ENCODE measurements at places on chromosomes 7 and 10.

DNA sequence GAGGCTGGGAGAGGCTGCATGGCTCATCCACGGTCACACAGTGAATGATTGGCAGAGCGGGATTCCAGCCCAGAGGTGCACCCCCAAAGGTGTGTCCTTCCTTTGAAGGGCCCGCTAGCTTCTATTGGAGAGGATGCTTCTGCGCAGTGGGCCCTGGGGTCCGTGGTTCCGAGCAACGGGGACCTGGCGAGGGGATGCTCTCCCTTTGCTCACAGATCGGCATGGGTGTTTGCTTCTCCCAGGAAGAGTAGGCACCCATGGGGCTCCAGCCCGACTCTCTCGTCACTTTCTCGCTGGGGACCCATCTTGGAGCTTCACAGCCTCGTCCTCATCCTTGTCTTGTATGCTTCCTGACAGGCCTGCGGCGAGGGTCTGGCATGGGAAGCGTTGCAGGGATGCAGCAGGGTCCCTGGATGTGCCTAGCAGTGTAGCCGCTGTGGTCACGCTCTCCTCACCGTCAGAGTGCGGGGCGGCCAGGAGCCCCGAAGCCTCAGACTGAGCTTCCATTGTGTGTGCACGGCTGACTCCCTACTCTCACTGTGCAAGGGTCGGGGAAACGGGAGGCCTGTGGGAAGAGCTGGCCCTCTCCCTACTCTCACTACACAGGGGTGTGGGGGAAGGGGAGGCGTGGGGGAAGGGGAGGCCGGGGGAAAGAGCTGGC is 538.5 kb upstream of the FOXK1 start:
- DNase-seq = no peak

- DNase-seq = no peak
These were observed 190.7 kb upstream of the MKI67 start for GRCh38 chr10:128316925-128317324.

DNA sequence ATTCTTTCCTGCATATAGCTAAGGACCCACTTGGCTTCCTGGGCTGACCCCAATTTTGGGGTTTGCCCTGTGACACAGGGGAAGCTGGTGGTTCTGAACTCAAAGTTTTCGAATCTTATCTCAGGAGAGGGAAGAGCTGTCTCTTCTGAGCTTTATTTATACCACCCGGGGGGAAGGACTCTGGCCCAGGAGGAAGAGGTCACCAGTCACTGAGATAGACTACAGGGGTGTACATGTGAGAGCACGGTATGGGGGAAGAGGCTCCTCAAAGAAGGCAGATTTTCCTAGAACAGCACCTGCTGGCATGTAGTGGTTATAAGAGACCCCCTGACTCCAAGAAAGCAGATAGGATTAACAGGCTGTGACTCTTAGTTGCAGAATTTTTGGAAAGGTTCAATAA is 101.8 kb upstream of the ELMO1 start:
- no peak for DNase-seq

GRCh38 chr10:118800920-118801319 is 46.1 kb upstream of the CACUL1 start:
- DNase-seq = no peak

- DNase-seq = no peak
These were observed 62.7 kb downstream of the HGF start for GRCh38 chr7:81707196-81707595.

DNA sequence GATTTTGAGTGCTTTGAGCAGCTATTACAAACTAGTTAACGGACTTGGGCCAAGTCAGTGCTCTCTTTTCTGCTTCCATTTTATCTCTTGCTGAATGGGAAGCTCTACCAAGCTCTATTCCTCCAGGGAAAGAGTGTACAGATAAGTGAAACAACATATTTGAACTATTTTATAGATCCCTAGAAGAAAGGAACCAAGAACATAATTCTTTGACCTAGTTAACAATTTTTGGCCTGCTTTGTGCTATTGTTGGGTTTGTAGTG is 244.8 kb downstream of the PRKG1 start:
- no peak for DNase-seq

DNA sequence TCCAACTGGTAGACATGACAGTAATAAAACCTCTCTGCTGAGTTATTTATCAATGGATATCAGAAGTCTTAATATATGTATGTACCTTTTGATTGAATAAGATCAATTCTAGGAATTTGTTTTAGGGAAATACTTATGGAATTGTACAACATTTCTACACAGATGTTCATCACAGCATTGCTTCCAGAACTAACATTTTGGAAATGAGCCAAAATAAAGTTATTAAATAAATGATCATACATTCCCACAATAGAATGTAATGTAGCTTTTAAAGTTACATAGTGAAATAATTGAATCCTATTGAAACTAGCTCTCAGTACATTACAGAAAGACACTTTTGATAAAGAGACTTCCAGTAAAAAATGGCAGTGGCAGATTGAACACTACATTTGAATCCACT is 481.6 kb upstream of the LRRN3 start:
- DNase-seq = no peak

- no peak for DNase-seq
These were observed 39.1 kb upstream of the HERPUD2 start for GRCh38 chr7:35734001-35734483.

DNA sequence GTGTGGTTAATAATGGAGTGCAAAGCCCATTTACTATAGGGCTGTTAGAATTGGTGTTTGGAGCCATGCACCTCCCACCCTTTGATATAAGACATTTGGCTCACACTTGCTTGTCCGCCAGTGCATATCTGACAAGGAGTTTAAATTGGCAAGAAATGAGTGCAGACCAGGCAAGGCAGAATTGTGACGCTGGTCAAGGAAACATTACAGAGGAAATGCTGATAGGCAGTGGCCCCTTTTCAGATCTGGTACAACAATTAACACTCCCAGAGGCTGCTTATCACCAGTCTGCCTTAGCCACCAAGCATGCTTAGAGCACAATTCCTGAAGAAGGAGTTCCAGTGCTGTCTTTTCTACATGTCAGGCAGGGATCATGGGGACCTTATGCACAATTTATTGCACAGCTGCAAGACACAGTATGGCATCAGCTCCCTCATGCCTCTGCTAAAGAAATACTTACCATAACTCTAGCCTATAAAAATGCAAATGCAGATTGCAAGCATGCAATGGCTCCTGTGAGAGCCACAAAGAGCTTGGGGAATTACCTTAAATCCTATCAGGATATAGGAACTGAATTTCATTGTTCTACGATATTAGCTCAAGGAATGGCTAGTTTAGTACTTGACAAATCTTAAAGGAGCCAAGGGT is 35.2 kb downstream of the OR13A1 start:
- DNase-seq = no peak

DNA sequence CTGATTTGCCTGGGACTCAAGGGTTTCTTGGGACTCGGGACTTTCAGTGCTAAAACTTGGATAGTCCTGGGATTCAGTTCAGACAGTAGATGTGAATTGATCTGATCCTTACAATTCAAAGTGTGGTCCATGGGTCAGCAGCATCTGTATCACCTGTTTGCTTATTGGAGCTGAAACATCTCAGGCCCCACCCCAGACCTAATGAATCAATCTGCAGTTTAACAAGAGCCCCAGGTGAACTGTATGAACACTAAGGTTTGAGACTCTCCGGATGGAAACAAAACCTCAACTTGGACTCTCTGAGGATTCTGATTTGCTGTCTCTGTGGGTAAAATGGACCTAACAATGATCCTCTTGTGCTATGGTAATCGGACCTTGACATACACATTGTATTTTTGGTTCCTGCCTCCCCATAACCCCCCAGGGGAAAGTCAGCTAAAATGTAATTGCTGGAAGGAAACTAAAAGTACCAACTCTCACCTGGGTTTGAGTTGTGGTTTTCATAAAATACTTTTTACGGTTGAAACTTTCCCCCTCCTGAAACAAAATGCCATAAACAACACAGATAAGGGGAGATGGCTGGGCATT is 11.7 kb downstream of the CYP26A1 start:
- DNase-seq = no peak

- no peak for DNase-seq
These were observed 43.9 kb upstream of the ARHGAP12 start for GRCh38 chr10:31972519-31973041.

DNA sequence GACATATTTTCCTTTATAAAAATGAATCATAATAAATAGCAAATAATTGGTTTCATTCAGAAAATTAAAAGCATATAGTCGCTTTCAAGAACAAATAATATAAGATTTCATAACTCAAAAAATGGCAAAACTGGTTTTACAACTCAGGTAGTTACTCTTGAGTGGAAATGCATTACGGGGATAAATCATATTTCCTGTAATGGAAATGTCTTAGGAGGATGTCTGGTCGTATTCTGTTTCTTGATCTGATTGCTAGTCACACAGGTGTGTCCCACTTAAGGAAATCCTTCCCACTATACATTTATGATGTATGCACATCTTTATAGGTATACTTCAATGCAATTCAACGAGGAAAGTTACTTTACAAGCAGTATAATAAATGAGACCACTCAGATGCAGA is 20.7 kb downstream of the NRAP start:
- DNase-seq = no peak

GRCh38 chr7:82044497-82045080 is 274.7 kb upstream of the HGF start:
- DNase-seq = no peak
